Activated naive CD4-positive, alpha-beta T cell (primary cell): ENCODE measurements at places on chromosomes 6 and 20.

DNA sequence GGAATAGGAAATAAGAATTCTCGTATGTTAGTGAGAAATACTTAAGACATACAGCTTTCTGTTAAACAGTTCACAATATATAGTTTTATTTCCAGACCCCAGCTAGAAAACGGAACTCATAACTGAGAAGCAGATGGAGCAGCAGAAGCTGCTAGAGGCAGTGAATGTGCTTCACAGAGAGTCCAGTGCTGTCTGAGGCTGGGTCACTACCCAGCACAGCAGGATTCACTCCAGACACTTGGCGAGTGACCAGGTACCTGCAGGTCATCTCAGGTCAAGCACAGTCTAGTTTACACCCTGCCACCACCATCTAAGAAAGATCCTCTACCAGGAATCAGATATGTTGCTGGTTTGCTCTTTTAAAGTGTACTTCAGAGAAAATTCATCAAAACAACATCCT is 243.1 kb upstream of the RAB32 start:
- no peak for DNase-seq

- DNase-seq, result no peak
Measured at GRCh38 chr6:11412011-11412424, 125.5 kb upstream of the TMEM170B start.

DNA sequence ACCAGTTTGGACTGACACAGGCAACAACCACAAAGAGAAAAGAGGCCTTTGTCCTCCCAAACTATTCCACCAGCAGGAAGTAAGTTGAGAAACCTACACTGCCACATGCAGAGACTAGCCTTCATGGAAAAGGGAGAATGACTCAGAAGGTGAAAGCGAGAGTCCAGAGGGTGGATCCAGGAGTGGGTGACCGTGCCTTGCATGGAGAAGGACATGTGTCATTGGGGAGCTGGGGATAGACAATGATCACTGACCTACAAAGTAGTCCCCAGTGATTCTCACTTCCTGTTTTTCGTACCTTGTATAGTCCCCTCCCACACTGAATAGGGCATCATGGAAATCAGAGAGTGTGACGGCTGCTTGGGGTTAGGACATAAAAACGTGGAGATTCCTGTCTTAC is 91.9 kb downstream of the MYLK4 start:
- DNase-seq, result no peak

DNA sequence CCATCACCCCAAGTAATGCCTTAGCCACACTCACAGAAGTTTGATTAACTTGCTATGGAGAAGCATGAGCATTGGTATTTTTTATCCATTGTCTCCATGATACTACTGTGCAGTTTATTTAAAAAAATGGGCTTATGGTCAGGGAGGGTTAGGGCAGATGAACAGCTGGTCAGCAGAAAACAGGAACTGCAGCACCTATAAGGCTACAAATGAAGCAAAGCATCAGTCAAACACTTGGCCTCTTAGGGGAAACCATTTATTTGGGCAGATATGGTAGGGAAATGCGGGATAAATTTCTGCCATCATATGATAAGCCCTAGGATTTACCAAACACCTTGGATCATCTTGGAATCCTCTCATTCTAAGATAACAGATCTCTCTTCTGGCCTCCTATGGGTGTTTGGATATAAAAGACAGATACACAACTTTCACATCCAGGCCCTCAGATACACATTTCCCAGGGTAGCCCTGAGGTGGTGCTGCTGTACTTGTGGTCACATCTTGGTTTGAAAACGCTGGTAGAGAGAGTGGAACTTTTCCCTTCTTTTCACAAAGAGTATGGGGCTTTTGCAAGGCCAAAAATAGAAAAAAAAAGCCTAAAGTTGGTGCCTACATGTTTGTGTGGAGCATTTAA is 42.8 kb upstream of the AHI1 start:
- DNase-seq, result no peak
